Activated naive CD4-positive, alpha-beta T cell treated with anti-CD3 and anti-CD28 coated beads, Interleukin-2, amount 10 ng/mL, durations not matched to agents 7 days and 5 days (primary cell): ENCODE measurements at places on chromosomes 12 and 14.

- no peak for DNase-seq
Observed at GRCh38 chr12:65518771-65519170, 240.3 kb downstream of the MSRB3 start.

- DNase-seq = no peak
Observed at GRCh38 chr14:59332727-59333126, 132.5 kb downstream of the GPR135 start.

DNA sequence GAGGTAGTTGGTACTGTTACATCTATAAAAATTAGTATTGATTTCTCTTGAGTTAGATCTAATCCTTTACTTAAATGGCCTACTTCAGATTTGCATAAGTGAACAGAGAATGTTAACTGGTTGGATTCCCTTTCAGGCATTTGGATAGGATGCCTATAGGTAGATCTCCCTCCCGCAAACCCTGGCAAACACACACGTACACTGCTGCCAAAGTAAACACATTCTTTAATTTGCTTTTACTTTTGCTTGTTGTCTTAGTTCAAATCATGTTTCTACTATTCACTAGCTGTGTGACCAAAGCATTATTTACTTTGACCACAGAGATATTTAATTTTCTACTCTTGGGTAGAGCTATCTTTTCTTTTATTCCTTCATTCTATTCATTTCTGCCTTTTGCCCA lies 936.1 kb upstream of the FBXO33 start:
- no peak for DNase-seq

DNA sequence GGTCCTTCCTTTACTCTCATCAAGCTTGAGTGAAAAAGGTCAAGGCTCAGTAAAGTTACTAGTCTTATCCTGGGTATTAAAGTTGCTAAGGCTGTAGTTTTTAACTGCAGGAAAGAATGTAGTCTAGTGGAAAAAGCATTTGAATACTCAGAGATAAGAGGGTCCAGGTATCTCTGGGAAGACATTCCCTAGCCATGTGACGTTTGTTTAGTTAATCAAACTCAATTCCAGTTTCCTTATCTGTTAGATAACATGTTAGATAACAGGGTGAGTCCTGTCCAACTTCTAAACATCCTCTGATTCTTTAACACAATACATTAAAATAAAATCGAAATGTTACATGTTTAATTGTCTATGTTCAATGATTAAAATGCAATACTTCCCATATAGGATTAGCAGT lies 720.7 kb upstream of the LMO3 start:
- DNase-seq = no peak

- DNase-seq = no peak
Observed at GRCh38 chr12:5620896-5621295, 189.0 kb downstream of the NTF3 start.

GRCh38 chr14:69114763-69115162 lies 38.2 kb downstream of the DCAF5 start:
- no peak for DNase-seq

DNA sequence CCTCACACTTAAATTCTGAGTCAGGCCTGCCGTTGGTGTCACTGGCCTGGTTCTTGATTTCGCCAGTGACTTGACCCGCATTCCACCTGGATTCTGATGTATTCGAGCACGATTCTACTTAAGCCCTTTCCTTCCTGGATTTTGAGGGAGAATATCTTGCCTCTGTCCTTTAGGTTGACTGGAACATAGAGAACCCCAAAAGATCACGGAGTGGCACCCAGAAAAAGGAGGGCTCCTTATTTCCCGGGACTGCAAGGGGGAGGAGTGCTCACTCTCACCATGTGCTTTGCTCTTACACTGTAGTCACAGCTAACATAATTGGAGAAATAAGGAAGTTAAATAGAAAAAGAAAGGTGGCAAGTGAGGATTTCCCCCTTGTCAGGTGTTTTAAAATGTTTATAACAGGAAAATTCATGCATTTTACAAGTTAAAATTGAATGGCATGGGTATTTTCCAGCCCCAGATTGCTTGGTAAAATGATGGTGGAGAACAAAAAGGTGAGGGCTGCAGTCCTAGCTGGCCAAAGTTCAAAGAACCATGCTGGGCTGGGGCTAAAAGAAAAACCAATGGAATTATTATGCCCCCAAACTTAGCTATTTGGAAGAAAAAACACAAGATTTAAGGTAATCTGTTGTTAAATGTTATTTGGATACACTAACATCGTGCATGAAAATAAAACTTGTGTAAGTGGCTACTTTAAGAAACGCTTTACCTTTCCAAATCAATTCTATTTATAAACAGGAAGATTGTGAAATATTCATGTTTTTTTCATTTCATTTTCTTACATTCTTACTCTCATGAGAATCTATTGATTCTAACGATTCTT lies 8.9 kb downstream of the FOXA1 start:
- no peak for DNase-seq

DNA sequence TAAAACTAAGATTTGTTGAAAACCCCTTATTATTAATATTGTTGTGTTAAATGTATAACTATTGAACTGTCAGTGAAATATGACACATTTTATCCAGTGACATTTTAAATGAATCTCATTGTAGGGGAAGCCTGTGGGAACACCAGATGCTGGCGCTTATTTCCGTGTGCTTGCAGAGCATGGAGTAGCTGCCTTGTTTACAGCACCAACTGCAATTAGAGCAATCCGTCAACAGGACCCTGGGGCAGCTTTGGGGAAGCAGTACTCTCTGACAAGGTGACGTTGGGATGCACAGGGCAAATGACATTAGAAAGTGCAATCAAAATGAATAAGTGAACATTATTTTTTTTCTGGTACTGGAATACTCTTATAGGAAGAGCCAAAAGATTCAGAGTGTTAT lies 96.8 kb downstream of the ACSS3 start:
- DNase-seq = no peak

GRCh38 chr12:95017482-95017881 lies 14.0 kb upstream of the NDUFA12 start:
- no peak for DNase-seq

DNA sequence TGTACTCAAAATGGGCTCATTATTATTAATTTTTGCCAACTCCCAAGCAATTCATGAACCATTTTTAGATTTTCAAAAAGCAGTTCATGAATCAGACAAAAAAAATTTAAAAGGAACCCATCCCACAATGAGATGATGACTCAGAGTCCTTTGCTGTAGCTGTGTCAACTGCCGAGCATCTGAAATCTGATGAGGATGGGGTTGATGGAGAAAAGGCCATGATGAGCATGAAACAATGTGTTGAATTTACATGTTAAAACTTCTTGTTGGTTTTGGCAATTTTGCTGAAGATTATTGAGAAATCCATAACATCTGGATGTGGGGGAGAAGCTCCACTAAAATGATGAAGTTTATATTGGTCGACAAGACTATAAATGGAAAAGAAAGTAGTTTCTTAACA lies 378.0 kb downstream of the FOXG1 start:
- no peak for DNase-seq

DNA sequence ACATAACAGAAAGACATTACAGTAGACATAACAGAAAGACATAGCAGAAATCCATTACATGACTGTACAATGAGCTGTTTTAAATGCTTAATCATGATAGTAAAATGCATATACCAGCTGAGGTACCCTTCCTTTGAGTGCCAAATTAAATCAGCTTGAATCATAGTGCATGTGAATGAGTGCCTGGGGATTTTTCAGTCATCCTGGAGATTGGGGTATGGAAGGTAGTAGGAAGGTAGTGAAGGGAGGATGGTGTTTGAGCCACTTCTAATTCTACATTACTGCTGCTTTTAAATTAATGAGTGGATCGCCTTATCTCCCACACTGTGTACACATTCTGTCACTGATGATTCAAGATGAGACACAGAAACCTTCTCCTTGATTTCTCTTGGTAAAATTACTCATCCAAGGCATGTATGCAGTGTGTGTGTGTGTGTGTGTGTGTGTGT lies 534.2 kb downstream of the LRFN5 start:
- no peak for DNase-seq

DNA sequence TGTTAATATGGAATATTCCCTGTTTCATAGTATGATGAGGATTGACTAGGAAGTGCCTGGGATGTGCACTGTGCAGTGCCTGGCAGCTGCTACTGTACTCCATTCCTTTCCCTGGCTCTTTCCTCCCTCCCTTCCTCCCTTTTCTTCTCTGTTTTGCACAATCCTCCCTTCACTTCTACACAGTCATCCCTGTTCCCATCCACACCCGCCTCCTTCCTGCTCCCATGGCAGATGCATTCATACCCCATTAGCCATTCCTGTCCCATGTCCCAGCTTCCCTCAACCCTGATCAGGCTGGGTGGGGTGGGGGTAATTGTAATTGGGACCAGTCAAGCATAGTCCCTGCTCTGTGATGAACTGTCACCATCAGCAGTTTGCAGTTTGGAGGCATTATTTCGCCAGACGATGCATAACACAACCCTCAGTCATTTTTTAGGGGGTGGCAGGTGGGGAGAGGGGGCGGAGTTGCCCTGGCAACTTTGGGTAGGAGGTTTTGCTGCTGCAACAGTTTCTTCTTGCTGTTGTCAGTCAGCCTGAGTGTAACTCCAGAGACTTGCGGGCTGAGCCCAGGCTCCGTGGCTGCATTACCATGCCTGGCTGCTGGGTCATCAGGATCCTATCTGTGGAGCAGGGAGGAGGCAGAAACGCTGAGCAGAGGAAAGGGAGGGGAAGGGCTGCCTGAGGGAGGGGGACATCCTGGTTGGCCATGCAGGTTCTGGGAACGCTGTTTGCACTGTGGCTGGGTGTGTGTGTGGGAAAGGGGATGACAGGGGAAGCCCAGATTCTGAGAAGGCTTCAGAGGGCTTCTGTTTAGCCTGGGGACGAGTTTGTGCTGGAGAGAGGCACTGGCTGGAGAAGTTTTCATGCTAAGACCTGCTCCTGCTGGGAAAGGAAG lies 4.1 kb upstream of the KRT84 start:
- DNase-seq = no peak

GRCh38 chr14:79542121-79542520 lies 669.2 kb downstream of the DIO2 start:
- DNase-seq = no peak

- peak; percentile 34 for DNase-seq
Observed at GRCh38 chr12:6635856-6636531, at the start of gene LPAR5. TSS of gene LPAR5 (minus strand) at chr12:6635959. CDS start at chr12:6621248, 14,711 bp downstream.

- no peak for DNase-seq
Observed at GRCh38 chr12:56017181-56017580, 3.7 kb upstream of the IKZF4 start.

DNA sequence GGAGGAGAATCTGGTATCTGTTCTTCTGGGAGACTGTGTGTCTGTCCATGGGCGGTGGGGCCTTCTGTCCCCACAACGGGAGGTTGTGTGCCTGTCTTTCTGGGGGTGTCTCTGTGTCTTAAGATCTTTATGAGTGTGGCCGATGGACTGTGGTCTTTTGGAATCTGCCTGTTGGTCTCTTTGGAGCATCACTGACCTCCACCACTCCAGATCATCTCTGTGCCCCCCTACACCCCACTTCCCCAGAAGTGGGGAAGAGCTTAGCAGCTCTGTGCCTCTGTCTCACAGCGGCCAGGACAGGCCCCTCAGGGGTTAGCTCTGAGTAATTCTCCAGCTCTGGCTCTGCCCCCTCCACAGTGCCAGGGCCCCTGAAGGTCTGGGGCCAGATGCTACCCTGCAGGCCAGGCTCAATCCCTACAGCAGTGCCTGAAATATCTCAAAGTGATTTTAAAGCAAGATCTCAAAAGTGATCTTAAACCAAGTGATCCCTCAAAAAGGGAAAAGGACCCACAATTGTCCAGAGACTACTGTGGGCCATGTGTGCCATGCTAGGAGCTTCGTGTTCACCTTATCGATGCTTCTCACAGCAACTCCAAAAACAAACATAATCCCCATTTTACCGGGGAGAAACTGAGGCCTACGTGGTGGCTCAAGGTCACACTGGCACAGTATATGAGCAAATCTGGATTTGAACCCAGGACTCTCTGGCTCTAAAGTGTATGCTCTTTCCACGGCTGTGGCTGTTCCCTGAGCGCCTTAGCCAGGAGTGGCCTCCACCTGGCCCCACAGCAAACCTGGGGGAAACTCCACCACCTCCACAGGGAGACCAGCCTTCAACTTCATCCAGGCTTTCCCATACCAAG lies 26.0 kb upstream of the KRT78 start:
- no peak for DNase-seq

DNA sequence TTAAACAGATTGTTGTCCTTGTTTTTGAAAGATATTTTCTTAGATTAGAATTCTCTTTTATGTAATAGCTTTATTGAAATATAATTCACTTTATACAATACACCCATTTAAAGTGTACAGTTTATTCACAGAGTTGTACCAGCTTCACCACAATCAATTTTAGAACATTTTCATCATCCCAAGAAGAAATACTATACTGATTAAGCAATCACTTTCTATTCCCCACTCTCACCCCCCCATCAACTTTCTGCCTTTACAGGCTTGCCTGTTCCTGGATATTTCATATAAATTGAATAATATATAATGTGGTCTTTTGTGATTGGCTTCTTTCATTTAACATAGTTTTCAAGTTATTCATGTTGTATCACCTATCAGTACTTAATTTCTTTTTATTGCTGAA lies 44.4 kb downstream of the ARHGAP5 start:
- no peak for DNase-seq

DNA sequence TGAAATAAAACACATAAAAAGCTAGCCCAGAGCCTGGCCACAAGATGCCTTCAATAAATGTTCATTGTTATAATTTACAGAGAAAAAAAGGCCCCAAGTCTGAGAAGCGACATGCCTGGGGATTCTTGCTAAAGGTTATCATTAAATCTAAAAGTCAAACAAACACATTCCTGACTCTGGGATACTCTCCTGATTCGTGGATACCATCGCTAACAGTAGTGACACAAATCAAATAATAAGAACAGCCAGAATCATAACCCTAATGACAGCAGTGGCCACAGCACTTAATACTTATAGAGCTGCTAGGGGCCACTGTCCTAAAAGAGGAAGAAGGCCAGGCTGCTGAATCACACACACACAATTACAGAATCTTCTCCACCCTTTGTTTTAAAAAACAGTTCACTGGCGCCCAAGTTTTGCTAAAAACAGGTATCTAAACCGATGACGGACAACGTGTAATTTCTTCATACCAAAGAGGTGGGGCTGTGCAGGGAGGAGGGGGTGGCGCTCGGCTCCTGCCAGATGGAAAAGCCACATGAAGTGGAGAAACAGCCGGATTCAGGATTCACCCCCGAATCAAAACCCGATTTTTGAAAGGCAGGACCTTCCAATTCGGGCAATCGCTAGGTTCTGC lies 1.2 kb downstream of the CLIP1 start:
- peak; percentile 43 for DNase-seq

DNA sequence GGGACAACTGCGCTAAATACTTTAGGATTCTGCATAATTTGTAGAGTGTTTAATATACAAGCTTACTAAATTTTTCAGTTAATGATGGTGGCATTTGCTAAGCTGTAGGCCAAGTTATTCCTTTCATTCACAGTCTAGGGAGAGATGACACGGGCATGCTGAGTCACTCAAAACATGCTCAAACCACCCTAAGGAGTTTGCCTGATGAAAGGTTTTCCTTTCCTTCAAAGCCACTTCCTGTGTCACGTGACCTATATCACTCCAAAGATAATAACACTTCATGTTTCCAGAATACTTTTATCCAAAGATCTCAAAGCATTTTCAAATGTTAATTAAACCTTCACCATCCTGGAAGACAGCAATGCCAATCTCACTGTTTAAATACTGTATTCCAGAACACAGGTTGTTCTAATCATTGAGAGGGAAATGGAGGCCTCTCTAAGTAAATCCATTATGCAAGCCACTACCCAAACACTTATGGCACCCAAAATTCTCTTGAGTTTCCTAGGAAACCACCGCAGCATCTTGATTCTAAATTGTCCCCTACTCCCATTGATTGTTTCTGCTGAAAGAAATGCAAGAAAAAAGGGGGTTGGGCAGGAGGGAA lies 207.0 kb upstream of the CDKN3 start:
- no peak for DNase-seq
